ENCODE measurements at places on chromosomes 4 and X. TPM values are rescaled to one million over a fixed set of nuclear protein-coding genes. Genes with fewer than 3 reads are reported as not detected.
A peak's percentile ranks its signal among the peaks of the same experiment; 100 is the strongest.

Gene PITX2
- 24.1 TPM for total RNA-seq

Gene RHOH
- total RNA-seq = 0.54 TPM

Gene CT45A1
- total RNA-seq = not detected

Gene MAGEA1
- not detected for total RNA-seq

GRCh38 chr4:39613093-39613656 lies 25.5 kb downstream of the SMIM14 start:
- no peak for ATAC-seq

DNA sequence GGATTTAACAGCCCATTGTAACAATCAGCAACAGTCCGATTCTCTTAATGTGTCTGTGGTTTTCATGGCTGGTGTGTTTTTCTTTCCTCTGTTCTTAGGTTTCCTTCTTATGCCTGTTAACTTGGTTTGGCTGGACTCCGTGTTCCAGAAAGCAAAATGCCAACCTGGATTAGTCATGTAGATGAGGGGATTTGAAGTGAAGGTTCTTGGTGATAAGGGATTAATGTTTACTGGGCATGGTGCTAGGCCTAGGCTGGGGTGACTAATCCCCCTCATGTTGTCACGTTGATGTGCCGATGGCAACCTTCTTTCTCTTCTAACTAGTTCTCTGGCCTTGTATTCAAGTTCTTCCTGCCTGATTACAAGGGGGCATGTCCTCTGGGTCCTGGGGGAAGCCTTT lies 85.9 kb downstream of the REPS2 start:
- no peak for ATAC-seq

- ATAC-seq = peak; percentile 99
These were observed 32.7 kb downstream of the ACSL1 start for GRCh38 chr4:184792950-184793555.

- no peak for ATAC-seq
These were observed 33.7 kb upstream of the TXK start for GRCh38 chr4:48167538-48168263.
